Uterus (tissue), 4 donors: ENCODE measurements at places on chromosomes 5 and 9. TPM values are rescaled to one million over a fixed set of nuclear protein-coding genes. Genes with fewer than 3 reads are reported as not detected.

GRCh38 chr9:92947268-92948037 is at the start of gene FGD3:
Gene FGD3, plus strand, starts transcription at chr9:92947523. Its CDS starts 28,734 bp downstream, at chr9:92976257.
- no peak within 1 kb of the TSS for H3K27ac ChIP-seq
- H3K4me3 ChIP-seq = peak within 1 kb of the TSS; percentile 41
- no peaks in the 10 kb centered on the region for H3K36me3 ChIP-seq
- DNase-seq = no peak
- no peaks in the 10 kb centered on the region for H3K27me3 ChIP-seq
- H3K4me1 ChIP-seq = no peaks in the 10 kb centered on the region

DNA sequence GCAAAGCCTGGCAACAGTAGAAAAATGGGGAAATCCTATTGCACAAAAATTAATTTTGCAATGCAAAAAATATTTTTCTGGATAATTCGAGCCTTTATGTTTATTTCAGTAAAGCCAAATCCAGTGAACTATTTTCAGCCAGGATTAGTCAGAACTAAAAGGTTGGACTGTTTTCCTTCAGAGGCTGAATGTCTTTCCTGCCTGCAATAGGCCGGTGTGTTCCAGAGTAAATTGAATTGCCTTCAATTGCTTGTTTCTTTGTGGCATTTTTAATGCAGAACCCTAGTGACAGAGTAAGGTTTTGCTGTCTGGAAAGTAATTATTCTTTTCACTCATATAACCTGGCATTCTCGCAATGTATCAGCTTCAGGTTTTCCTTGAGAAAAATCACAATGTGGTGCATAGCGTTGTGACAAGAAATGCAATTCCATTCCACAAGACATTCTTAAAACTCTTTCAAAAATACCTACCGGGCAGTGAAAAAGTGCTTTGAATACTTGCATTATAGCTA is 183.7 kb downstream of the GLIS3 start:
- H3K4me1 ChIP-seq = no peaks in the 10 kb centered on the region
- no peak overlapping the region for H3K4me3 ChIP-seq
- H3K27ac ChIP-seq = no peak overlapping the region
- no peaks in the 10 kb centered on the region for H3K36me3 ChIP-seq

GRCh38 chr5:54807421-54807820 is 178.0 kb downstream of the ESM1 start:
- no peak overlapping the region for H3K4me3 ChIP-seq
- no peaks in the 10 kb centered on the region for H3K36me3 ChIP-seq
- no peaks in the 10 kb centered on the region for H3K4me1 ChIP-seq
- no peak overlapping the region for H3K27ac ChIP-seq
- no peaks in the 10 kb centered on the region for H3K27me3 ChIP-seq

GRCh38 chr5:154756009-154756867 is 1.1 kb downstream of the LARP1 start:
- peak; percentile 49 for DNase-seq
- H3K4me3 ChIP-seq = peak overlapping the region; percentile 81
- H3K4me1 ChIP-seq = no peaks in the 10 kb centered on the region
- H3K36me3 ChIP-seq = no peaks in the 10 kb centered on the region
- peak overlapping the region; percentile 96 for H3K27ac ChIP-seq
- no peaks in the 10 kb centered on the region for H3K27me3 ChIP-seq

DNA sequence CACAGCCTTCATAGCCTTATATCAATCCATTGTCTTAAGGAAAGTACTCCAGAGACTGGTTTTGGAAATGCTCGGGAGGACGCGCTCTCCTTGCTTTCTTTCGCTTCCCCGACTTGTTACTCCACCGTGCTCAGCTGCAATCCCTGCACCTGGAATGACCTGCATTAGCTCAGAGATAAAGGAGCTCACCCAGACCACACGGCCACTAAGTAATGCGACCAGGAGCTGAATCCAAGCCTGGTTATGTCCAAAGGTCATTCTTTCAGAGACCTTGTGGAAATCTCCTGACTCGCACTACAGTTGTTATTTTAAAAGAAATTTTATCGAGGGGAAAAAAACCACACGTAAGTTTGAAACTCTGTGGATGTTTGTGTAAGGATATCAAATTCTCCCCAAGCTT is 135.3 kb upstream of the DPYSL3 start:
- no peak overlapping the region for H3K27ac ChIP-seq
- no peaks in the 10 kb centered on the region for H3K27me3 ChIP-seq
- no peak overlapping the region for H3K4me3 ChIP-seq
- no peaks in the 10 kb centered on the region for H3K4me1 ChIP-seq
- H3K36me3 ChIP-seq = no peaks in the 10 kb centered on the region

- DNase-seq = no peak
- no peaks in the 10 kb centered on the region for H3K4me1 ChIP-seq
- no peak overlapping the region for H3K4me3 ChIP-seq
- no peak overlapping the region for H3K27ac ChIP-seq
- no peaks in the 10 kb centered on the region for H3K27me3 ChIP-seq
Observed at GRCh38 chr9:89153232-89154017, 25.2 kb downstream of the SHC3 start.

- no peak overlapping the region for H3K27ac ChIP-seq
- H3K4me3 ChIP-seq = no peak overlapping the region
- DNase-seq = no peak
- no peaks in the 10 kb centered on the region for H3K4me1 ChIP-seq
Observed at GRCh38 chr9:37839496-37840461, 39.2 kb downstream of the DCAF10 start.

DNA sequence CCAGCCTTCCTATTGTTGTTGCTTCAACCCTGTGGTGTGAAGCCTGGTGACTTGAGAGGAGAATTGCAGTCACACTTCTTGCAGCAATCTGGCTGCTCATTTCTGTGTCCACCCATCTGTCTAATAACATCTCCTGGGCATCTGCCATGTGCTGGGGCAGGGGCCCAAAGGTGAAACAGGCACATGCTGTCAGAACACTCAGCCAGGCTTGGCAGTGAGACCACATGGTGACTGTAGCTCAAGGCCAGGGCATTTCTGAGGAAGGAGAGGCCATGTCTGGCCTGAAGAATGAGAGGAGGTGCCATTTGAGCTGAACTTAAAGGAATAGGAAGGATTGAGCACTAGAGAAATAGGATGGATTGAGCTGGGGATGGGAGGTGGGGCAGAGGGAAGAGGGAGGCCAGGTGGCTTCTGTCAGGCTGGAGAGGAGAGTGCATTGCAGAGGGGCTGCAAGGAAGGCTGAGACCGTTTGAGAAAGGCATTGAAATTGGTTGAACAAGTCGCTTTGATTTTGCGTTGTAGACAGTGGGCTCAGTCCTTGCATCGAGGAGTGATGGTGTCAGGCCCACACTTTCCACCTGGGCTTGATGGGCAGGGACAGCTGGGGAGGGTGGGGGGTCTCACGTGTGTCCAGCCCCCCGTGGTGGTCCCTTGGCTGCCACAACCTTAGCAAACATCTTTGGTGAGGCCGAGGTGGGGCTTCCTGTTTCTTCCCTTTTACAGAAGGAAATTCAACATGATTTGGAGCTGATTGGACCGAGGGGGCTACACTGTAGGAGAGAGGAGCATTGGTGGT is 222.4 kb downstream of the CACNA1B start:
- H3K4me1 ChIP-seq = no peaks in the 10 kb centered on the region
- H3K36me3 ChIP-seq = no peaks in the 10 kb centered on the region
- H3K27me3 ChIP-seq = no peaks in the 10 kb centered on the region
- no peak for DNase-seq

PCDHGC4 gene
- 2.9 TPM for total RNA-seq

SLC36A2 gene
- not detected for total RNA-seq

SKP1 gene
- 343 TPM for total RNA-seq

DEPDC1B gene
- not detected for total RNA-seq
